Metanephros (tissue), 2 donors: ENCODE measurements at places on chromosomes 4 and X. TPM values are rescaled to one million over a fixed set of nuclear protein-coding genes. Genes with fewer than 3 reads are reported as not detected.

The BGN gene
- 79.5 TPM for total RNA-seq

The PRDM8 gene
- 4.9 TPM for total RNA-seq

The GALNT7 gene
- total RNA-seq = 27.5 TPM

The BEX5 gene
- 3.3 TPM for total RNA-seq

The GJB1 gene
- total RNA-seq = 15.1 TPM

The PRKG2 gene
- total RNA-seq = 0.76 TPM

The RNF175 gene
- 4.7 TPM for total RNA-seq

The LDOC1 gene
- total RNA-seq = 22.8 TPM

The GLUD2 gene
- 2.3 TPM for total RNA-seq

The ZNF81 gene
- 8.6 TPM for total RNA-seq

The CYSLTR1 gene
- total RNA-seq = 3.0 TPM

The SLITRK4 gene
- total RNA-seq = 12.3 TPM
